Activated CD4-positive, alpha-beta T cell treated with anti-CD3 and anti-CD28 coated beads, Interleukin-2, amount 50 U/mL, for 1 hour (primary cell): ENCODE measurements at places on chromosomes 4 and X.

GRCh38 chrX:77925764-77926163, 15.3 kb downstream of the ATP7A start:
- DNase-seq = no peak

DNA sequence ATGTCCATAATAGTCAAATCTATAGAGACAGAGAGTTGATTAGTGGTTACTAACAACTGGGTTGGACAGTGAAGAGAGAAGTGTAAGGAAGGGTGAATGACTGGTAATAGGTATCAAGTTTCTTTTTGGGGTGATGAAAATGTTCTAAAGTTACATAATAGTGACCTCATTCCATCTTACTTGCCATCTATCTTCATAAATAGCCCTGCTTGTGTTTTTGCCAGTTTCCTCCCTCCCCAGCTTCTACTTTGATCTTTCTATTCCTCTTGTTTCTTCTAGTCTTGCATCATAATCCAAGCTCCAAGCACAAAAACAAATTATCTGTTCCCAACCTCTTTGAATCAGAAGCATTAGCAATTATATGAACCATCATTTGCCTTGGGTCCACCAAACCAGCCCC, 40.2 kb upstream of the TET2 start:
- no peak for DNase-seq

DNA sequence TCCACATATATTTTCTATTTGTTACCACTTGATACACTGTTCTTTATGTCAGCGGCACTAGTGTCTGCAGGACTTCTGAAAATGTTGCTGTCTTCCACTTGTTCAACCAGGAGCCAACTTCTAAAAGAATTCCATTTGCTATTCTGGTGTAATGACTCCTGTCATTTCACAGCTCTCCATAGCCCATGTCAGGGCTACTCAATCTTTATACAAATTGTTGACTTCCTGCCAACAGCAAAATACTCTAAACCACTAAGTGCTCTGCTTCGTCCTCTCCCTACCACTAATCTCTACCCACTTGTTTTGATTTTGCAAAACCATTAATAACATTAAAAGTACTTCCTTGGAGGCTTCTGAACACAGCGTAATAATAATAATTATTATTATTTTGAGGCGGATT, 7.2 kb downstream of the CTSO start:
- DNase-seq = no peak

- no peak for DNase-seq
These were observed at the start of gene PPP1R3F for GRCh38 chrX:49269767-49270248. Gene PPP1R3F, plus strand, starts transcription at chrX:49269793. Its CDS starts 77 bp downstream, at chrX:49269870.

- no peak for DNase-seq
These were observed 135.4 kb upstream of the OTUD4 start for GRCh38 chr4:145315811-145316225.
